ENCODE measurements at places on chromosomes 7 and 10.

- no peak for DNase-seq
Observed at GRCh38 chr10:131860806-131861440, 39.9 kb upstream of the PPP2R2D start.

DNA sequence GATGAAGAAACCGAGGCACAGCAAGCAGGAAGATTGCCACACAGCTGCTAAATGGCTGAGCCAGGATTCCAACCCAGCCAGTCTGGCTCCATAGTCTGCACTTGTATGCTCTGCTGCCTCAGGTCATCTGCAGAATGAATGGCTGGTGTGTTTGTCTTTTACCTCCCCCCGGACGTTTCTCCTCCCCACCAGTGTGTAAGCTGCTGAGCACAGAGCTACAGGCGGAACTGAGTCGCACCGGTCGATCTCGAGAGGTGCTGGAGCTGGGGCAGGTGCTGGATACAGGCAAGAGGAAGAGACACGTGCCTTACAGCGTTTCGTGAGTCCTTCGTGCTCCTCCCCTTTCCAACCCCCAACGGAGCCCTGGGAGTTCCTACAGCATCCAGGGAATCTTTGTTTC lies 2.6 kb downstream of the CNPY4 start:
- DNase-seq: no peak

GRCh38 chr10:52488606-52489485 lies 174.8 kb downstream of the DKK1 start:
- DNase-seq: no peak

DNA sequence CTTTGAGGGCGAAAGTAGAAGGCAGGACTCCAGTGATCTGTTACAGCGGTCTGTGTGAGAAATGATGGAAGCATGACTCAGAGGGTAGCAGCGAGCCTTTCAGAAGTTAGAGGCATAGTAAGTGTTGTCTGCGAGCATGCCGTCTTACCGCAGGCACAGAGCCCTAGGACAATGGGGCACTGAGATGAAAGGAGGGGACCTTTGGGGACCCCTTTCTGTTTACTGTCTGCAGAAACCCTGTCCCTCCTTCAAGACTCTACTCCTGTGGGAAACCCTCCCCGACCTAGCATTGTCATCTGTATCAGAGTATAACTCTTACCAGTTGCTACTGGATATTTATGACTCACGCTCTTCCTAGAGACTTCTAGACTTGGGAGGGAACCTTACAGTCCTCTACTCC lies 87.2 kb upstream of the AGK start:
- DNase-seq: no peak

DNA sequence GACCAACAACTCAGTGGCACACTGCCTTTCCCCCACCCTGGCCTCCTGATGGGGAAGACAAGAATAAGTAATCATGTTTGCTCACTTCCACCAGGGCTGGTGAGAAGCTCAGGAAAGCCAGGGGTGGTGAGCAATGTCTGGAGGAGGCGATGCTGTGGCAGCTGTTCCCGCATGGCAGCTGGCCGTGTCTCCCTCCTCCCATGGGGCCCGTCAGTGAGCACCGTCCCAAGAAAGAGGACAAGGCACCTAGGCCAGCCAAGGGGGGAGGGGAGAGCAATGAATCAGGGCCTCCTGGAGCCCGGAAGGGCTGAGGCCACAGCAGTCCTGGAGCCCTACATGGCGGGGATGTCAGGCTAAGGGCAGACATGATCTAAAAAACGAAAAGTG lies 69.2 kb upstream of the INSIG1 start:
- DNase-seq: no peak

DNA sequence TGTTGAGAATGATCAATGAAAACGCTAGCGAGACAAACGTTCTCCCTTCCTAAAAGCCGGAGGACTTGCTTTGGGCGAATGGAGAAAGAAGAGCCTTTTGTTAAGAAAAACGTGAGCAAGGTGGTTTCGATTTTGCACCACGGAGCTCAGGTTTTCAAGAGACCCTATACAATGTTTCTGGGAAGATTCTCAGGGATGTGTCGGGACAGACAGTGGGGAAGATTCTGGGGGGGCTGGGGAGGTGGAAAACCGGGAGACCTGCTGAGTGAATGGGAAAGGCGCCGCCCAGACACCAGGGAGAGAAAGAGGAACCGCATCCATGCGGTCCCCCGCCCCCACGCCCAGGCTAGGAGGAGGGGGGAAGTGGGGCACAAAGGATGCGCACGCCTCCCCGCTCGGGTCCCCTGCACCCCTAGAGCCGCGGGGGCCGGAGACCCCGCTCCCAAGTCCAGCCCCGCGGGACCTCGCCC lies 745 bp downstream of the YWHAG start:
- peak; percentile 47 for DNase-seq

GRCh38 chr7:100476903-100477870 lies 1.8 kb downstream of the TSC22D4 start:
- DNase-seq: no peak

DNA sequence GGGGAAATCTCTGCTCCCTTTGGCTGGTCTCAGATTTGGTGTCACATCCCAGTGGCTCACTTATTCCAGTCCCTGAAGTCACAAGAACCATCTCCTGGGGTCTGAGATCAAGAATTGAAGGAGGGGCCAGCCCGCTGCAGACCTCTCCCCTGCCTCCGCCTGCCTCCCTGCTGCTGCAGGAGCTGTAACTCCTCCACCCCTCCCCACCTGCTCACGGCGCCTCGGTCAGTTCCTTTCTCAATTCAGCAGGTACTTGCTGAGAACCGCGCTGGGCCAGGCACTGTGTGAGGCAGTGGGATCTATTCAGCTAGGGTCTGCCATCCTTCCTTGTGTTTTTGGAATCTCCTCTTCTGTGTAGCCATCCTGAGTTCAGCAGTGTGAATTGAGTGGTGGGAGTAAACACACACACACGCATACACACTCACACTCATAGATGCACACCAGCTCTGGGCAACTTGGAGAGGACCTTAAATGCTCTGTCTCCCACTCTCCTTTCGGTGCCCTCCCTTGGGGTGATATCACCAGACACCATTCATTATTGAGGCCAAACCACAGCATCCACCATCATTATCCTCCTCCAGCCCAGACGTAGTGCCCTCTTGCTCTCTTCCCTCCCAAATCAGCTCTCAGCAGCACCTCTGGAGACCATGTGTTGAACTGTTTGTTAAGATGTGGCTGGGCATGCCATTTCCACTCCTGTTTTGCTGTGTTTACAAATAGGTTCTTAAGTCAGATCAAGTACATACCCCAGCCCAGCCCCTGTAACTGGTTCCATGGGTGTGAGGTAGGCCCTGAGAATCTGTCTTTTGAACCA lies 22.0 kb upstream of the ANKRD2 start:
- DNase-seq: no peak

DNA sequence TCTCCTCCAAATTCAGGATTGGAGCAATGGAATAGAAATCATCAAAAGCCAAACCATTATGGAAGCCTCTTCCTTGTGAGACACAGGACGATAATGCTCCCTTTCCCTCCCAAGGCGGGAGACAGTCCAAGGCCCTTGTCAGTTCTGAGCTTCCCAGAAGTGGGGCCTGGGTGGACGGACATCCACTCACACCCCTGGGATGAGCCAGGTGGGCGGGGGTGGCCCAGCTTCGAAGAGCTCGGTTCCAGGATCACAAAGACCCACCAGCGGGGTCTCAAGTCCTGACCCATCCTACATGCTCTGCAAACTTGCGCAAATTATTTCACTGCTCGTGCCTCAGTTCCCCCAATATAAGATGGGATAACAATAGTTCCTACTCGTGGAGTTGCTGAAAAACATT lies 10.1 kb upstream of the FOXL3 start:
- no peak for DNase-seq

GRCh38 chr10:43396061-43396927 lies 12.7 kb downstream of the HNRNPF start:
- peak; percentile 66 for DNase-seq

DNA sequence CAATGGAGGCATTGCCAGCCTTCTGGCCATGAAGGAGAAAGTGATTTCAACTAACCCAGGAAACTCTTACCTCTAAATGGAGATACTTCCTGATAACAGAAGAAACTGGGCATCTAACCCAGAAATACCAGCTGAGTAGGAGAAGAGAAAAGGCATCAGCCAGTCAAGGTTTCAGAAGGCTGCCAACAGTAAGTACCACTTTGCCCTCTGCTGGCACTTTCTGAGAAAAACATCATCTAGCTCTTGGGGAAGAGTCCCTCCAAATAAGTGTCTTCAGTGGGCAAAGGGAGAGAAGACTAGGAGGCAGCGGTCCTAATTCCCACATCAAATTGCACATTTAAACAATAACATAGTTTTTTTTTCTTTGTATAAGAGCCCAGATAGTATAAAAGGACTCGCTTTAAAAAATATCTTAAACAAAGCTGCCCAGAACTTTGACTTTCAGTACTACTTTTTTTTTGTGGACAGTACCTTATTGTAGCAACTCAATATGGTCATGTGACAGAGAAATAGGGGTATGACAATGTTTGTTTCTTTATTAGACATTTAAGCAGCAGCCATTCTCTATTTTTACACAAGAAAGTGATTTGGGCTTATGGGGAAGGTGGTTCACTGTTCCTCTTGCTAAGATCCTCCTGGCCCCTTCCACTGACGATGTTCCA lies 157.3 kb downstream of the CTTNBP2 start:
- no peak for DNase-seq

GRCh38 chr10:734481-734880 lies 45.0 kb upstream of the DIP2C start:
- no peak for DNase-seq

DNA sequence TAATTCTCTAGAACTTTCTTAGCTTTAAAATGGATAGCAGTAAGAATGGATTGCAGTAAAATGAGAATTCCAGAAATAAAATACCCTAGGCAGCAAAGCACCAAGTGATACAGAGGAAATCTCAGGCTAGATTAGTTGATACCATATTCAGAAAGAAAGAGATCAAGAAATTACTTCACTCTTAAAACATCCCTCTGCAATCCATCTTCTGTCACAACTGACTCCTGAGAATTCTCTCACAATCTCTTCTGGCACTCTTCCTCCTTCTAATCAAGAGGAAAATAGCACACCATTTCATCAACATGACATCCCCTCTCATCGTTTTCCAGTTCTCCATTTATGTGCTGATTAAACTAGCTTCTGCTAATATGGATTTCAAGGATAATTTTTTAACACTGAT lies 42.2 kb upstream of the LAMB1 start:
- DNase-seq: no peak

- no peak for DNase-seq
Observed at GRCh38 chr10:11609052-11609451, 2.4 kb downstream of the USP6NL start.

- DNase-seq: no peak
Observed at GRCh38 chr10:125333209-125333591, 172.8 kb upstream of the CTBP2 start.

- no peak for DNase-seq
Observed at GRCh38 chr7:29748286-29749099, 57.8 kb upstream of the WIPF3 start.

GRCh38 chr7:114901771-114902170 lies 20.1 kb upstream of the MDFIC start:
- no peak for DNase-seq

Data from central memory CD4-positive, alpha-beta T cell (primary cell).